Activated CD4-positive, alpha-beta T cell treated with anti-CD3 and anti-CD28 coated beads, Interleukin-2, amount 50 U/mL, for 24 hours (primary cell): ENCODE measurements at places on chromosomes 13 and 19.

GRCh38 chr19:48862827-48863226, 5.6 kb downstream of the PLEKHA4 start:
- no peak for DNase-seq

- no peak for DNase-seq
Observed at GRCh38 chr19:3183721-3184641, 1.7 kb upstream of the NCLN start.

DNA sequence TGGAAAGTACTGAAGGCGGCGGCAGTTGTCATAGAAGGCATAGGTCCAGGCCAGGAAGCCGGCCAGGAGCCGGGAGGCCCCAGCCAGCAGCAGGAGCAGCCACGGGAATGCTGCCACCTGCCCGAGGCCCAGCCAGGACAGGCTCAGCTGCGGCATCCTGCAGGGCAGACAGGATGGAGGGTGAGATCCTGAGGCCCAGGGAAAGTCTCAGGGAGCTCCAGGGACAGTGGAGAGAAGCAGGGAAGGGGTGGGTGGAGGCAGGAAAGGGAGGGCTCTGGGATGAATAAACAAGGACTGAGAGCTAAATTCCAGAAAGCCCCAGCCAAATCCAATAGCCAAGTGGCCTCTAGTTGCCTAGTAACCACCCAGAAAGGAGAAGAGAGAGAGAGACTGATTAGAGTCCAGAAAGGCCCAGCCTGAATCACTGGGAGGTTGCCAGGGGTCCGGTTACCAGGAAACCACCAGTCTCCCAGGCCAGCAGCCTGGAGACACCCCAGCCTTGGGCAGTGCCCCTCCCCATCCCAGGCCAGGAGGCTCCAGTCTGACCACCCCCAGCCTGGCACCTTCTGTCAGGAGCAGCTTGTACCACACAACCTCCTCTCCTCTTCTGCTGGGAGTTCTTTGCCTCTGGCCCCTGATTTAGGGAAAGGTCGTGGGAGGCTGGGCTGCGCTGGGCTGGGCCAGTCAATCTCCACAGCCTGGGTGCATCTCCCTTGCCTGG, 7.5 kb upstream of the OR10H5 start:
- DNase-seq = no peak

- DNase-seq = no peak
Observed at GRCh38 chr19:40174092-40174491, 17.1 kb upstream of the MAP3K10 start.

DNA sequence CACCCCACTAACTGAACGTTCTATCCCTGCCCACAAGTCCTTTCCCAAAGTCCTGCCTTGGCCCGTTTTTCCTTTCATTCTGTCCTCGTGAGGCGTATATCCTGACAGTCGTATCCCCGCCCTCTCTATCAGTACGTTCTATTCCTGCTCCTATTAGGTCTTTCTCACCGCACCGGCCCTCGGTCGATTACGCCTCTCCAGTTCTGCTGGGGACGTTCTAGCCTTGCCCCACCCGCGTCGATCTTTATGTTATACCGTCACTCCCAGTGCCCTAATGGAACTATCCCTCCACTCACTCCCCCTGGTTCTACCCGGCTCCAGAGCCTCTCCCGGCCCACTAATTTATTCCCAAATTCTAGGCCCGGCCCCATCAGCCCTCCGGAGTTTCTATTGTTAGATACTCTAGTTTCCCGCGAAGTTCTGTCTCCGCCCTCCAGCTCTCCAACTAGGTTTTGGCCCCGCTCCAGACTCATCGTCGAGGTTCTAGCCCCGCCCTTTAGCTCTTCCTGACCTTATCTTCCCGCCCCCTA, 2.0 kb downstream of the PLAUR start:
- no peak for DNase-seq

GRCh38 chr13:110408286-110408685, 101.2 kb downstream of the COL4A2 start:
- no peak for DNase-seq

DNA sequence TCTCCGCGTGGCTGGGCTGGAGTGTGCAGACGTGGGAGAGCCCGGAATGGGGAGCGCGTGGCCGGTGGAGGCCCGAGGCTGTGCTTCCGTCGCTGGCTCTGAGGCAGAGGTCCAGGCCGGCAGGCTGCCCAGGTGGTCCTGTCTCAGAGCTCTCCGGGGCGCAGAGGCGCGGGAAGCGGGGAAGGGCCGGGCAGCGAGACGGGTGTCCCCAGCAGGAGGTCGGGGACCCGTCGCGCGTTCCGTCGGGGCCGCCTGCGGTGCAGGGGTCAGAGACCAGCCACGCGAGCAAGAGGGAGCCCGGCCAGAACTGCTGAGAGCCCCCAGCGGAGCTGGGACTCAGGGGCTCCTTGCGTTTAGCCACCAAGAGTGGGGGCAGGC, 1.3 kb upstream of the C1QTNF9 start:
- no peak for DNase-seq

- DNase-seq = no peak
Observed at GRCh38 chr19:3964256-3965194, 6.4 kb downstream of the DAPK3 start.

DNA sequence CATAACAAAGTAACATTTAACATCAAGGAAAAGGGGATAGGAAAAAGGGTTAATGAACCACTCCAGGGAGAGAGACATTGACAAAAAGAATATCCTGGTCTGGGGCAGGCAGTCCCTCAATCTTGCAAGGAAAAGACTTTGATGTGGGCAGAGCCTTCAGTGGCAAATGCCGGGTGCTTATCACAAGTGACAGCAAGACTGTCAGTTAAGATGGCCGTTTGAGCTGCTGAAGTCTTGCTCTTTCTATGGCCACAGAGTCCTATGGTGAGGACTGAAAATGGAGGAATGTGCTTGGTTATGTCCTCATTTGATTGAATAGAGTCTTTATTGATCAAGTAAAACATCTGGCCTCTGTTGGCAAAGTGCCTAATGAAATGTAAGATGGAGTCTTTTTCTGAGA, 112.1 kb downstream of the B3GLCT start:
- no peak for DNase-seq

GRCh38 chr19:3243819-3244700, 19.6 kb downstream of the CELF5 start:
- DNase-seq = peak; percentile 8

DNA sequence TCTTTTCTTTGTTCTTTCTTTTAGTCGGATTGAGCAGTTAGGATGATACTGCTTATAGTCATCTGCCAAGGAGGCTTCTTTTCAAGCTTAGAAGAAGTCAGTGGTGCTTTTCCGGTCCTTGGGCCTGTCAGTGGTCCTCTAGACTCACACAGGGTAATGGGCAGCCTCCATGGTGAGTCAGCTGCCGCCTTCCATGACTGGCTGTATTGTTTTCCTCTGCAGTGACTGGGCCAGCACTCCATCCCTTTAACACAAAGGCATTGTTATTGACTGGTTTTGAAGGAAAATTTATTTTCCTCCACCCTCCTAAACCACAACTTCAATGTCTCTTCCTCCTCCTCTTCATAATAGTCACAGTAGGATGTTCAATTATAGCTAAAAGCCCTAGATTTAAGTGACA, 47.1 kb upstream of the CNMD start:
- DNase-seq = no peak

- DNase-seq = peak; percentile 85
Observed at GRCh38 chr19:13839130-13839937, 37.6 kb upstream of the NANOS3 start.

GRCh38 chr19:6241056-6241455, 38.7 kb downstream of the MLLT1 start:
- no peak for DNase-seq

- DNase-seq = no peak
Observed at GRCh38 chr13:92572190-92572589, 654.4 kb upstream of the GPC6 start.

GRCh38 chr13:25733696-25734435, 317.9 kb downstream of the SHISA2 start:
- DNase-seq = no peak

DNA sequence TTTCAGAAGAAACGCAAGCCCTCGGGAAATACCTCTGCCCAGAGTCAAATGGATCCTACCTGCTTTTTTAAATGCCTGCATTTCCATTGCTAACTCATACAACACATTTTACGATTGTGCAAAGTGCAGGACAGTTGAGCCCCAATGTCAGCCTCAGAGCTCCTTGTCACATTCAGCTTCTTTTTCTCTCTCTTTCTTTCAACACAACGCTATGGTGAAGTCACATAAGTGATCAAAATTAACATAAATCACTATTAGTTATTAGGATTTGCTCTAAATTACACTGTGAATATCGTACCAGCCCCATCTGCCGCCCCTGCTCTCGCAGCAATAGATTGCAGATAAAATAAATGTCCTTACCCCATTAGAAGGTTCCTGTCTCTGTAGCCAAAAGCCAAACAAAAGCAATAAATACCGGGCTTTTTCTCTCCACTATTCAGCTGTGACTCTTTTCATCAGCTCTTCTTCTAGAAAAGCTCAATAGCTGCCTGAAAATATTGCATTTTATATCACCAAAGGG, 8.8 kb downstream of the POU4F1 start:
- no peak for DNase-seq

DNA sequence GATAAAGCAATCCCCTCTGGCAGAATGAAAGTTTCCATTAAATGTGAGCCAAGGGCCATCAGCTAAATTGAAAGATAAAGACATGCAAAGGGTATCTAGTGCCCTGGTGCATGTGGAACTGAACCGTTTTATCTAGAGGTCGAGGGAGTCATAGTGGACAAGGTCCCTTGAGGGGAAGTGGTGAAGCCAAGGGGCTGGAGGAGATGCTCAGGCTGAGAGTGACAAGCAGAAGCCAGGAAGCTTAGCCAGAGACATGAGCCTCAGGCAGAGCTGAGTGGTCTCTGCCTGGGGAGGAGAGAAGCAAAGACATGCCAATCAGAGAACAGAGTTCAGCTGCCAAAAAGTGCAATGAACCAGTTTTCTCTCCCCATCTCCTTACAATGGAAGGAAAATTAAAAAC, 68.1 kb upstream of the SLC10A2 start:
- DNase-seq = no peak

DNA sequence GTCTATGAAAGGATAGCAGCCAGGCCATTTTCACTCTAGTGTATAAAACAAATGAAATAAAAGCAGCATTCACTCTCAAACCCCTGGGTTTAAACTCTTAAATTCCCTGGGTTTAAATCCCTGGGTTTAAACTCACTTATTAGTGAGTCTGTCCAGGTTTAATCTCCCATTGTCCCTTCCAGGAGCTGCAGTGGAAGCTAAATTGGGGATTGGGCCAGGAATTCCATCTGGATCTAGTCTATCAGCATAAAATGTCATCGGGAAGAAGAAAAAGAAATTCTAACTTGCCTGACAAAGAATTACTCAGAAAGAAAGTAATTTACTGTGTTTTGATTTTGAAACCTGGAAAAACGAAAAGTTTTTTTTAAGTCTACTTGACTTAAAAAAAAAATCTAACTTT, 54.8 kb downstream of the FRY start:
- DNase-seq = no peak

- no peak for DNase-seq
Observed at GRCh38 chr19:15507068-15508034, 974 bp upstream of the CYP4F22 start.

DNA sequence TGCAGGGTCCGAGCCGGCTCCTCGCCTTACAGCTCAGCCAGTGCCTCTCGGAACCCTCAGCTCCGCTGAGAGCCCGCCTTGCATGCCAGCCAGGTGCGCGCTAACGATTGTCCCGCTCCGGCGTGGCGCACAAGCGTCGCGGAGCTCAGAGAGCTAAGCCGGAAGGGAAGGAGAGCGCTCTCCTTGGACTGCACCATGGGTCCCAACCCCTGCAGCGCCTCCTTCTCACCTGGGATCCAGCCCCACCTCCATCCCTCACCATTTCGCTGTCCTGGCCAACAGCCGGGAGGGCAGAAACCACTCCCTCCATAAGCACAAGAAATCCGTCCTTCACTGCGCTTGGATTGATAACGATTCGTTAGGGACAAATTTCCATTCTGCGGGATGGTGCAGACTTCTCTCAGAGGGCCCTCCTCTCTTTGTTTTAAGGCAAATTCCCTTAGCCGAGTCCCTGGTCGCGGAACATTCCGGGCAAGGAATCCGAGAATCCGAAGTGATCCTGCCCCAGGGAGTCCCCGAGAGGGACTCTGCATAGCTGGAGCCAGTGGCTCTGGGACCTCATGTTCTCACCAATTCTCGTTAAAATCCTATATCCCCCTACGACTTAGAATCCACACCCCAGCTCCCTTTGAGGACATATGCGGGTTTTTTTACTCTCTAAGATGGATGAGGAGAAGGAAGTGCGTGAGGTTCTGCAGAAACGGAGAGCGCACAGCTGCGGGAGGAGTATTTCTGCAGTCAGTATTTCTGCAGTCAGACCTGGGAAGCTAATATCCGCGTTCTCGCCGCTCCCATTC, 2.8 kb downstream of the GSX1 start:
- DNase-seq = no peak

DNA sequence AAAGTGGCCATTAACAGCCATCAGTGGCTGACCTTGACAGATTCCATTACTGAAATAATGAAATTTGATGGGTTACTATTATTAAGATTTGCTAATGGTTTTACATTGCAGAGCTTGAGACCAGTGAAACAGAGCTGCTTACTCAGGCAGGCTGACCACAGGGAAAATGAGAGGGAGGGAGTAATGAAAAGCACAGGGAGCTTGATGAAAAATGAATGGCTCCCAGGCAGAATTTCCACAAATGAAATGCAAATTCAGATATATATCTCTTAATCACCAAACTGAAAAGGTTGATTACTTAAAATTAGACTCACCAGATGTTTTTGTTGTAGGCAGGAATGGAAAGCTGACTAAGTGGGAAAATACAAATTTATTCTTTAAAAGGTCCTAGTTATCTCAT, 36.1 kb downstream of the HTR2A start:
- DNase-seq = no peak

DNA sequence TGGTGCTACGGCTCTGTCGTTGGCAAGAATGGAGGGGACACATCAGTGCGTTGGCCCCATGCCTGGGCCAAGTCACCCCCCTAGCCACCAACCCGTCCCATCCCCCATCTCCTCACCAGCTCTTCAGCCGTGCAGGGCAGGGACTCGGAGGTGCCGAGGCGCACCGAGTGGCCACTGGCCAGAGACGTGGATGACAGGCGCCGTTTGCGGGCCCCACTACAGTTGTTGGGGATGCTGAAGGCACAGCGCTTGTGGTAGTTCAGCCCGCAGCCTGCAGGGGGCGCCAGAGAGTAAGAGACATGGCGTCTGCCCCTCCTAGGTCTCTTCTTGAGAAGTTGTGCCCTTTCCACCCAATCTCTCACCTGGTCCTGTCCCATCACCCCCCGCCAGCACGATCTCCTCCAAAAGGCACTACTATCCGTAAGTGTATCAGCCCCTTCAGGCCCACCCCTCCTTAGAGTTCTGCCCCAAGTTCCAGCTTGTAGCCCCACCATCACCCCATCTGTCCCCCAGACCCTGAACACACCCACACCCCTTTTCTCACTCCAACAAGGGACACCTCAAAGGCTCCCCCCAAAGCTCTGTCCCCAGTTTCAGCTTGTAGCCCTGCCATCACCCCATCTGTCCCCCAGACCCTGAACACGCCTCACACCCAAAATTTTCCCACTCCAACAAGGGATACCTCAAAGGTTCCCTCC, 12.4 kb downstream of the PRKD2 start:
- DNase-seq = peak; percentile 81
